Sciatic nerve (tissue), 2 donors: ENCODE measurements at places on chromosomes 16 and 17. TPM values are rescaled to one million over a fixed set of nuclear protein-coding genes. Genes with fewer than 3 reads are reported as not detected.

Gene SHCBP1
- total RNA-seq, result 1.9 TPM

Gene PPL
- total RNA-seq, result 85.1 TPM

GRCh38 chr16:63617990-63618763 is 1503.7 kb downstream of the CDH11 start:
- DNase-seq, result no peak

- DNase-seq, result no peak
Measured at GRCh38 chr17:12328204-12328603, 307.5 kb downstream of the MAP2K4 start.

- DNase-seq, result no peak
Measured at GRCh38 chr16:85871756-85872155, 27.2 kb upstream of the IRF8 start.

GRCh38 chr17:526425-526824 is 173.8 kb upstream of the RPH3AL start:
- DNase-seq, result no peak

GRCh38 chr16:75107505-75107904 is 9.1 kb downstream of the LDHD start:
- DNase-seq, result no peak

DNA sequence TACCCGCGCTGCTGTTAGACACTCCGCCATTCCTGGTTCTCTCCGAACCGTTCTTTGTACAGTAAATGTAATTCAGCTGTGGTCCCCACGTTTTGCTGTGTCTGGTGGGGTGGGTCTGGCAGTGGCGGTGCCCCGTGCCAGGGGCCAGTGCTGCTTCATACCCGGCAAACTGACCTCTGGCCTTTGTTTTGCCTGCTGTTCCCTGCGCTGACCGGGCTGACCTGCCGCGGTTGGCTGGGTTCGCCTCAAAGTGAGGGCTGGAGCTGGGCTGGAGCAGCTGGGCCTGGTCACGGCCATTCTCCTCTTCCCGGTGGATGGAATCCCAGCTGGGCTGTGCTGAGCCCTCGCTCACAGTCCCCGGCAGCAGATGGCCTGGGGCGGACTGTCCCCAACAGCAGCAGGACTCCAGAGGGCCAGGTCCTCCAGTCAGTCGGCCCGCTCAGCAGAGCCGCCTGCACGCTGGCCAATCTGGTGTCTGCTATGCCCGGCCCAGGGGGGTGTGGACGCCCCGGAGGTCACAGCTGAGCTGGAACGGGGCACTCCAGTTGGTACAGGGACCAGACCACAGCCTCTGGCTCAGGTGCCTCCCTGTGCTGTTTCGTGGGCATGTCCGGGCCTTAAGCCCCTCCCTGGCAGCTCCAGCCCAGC is 1.5 kb upstream of the WFIKKN1 start:
- DNase-seq, result no peak

- DNase-seq, result no peak
Measured at GRCh38 chr17:64084086-64084939, 45.6 kb downstream of the ERN1 start.

GRCh38 chr17:15490634-15491261 is 23.3 kb upstream of the CDRT4 start:
- DNase-seq, result peak; percentile 75
